ENCODE measurements at places on chromosomes 2 and 18. TPM values are rescaled to one million over a fixed set of nuclear protein-coding genes. Genes with fewer than 3 reads are reported as not detected.

- H3K36me3 ChIP-seq = no peaks in the 10 kb centered on the region
- H3K4me1 ChIP-seq = peaks cover 47% of the 10 kb centered on the region
- peak; percentile 42 for DNase-seq
- H3K4me3 ChIP-seq = peak overlapping the region; percentile 89
- H3K27me3 ChIP-seq = peaks cover 21% of the 10 kb centered on the region
Measured at GRCh38 chr18:26547646-26548414, 523 bp downstream of the KCTD1 start.

DNA sequence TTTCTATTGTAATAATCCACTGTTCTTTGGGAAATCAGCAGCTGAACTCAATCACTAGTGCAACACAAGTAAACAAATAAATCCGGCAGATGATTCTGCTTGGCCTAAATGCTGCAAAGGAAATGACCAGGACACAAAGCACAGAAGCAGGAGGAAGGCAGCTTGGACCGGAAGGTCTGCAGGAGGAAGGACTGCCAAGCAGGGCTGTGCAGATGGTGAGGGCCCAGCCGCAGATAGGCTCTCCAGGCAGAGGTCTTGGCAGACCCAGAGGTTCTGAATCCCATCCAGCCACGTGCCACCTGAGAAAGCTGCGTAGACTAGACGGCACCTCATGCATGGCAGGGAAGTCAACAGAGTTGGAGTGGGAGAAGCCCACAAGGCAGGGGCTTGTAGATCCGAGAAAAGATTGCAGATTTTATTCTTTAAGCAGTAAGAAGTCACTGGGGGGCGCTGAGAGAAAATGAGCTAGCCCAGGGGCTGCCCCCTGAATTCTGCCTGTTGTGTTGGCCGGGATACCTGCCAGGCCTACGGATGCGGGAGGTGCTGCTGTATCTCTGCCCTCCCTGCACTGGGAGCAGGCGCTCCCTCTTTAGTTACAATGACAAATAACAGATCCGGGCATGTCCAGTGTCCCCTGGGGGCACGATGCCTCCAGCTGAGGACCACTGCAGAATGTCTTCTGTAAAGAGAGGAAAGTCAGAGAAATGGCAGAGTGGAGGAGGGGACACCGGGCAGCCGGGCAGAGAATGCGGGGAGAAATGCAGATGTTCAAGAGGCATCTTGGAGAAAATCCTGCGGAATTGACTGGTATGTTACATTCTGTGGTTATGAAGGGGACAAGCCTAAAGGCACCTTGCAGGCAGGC, 153.5 kb downstream of the PXDN start:
- H3K27me3 ChIP-seq = peaks cover 20% of the 10 kb centered on the region
- H3K4me1 ChIP-seq = no peaks in the 10 kb centered on the region
- H3K27ac ChIP-seq = no peak overlapping the region
- no peak overlapping the region for H3K4me3 ChIP-seq
- no peaks in the 10 kb centered on the region for H3K36me3 ChIP-seq

The SAG gene
- total RNA-seq = 0.04 TPM

GRCh38 chr2:59174536-59175243, 933.6 kb upstream of the FANCL start:
- peaks cover 5% of the 10 kb centered on the region for H3K27me3 ChIP-seq
- H3K27ac ChIP-seq = no peak overlapping the region
- H3K4me1 ChIP-seq = peaks cover 6% of the 10 kb centered on the region
- no peak for DNase-seq
- H3K36me3 ChIP-seq = no peaks in the 10 kb centered on the region

- H3K4me1 ChIP-seq = peaks cover 33% of the 10 kb centered on the region
- peak overlapping the region; percentile 87 for H3K4me3 ChIP-seq
- peak overlapping the region; percentile 95 for H3K27ac ChIP-seq
- no peaks in the 10 kb centered on the region for H3K27me3 ChIP-seq
Measured at GRCh38 chr2:85438201-85439024, 19.9 kb downstream of the SH2D6 start.

GRCh38 chr2:158184556-158185343, 83.1 kb downstream of the UPP2 start:
- H3K36me3 ChIP-seq = no peaks in the 10 kb centered on the region
- peaks cover 5% of the 10 kb centered on the region for H3K27me3 ChIP-seq
- H3K4me3 ChIP-seq = no peak overlapping the region
- H3K27ac ChIP-seq = no peak overlapping the region
- H3K4me1 ChIP-seq = peaks cover 8% of the 10 kb centered on the region

The AGFG1 gene
- total RNA-seq = 108 TPM

- no peak for DNase-seq
- no peak overlapping the region for H3K4me3 ChIP-seq
- H3K27me3 ChIP-seq = no peaks in the 10 kb centered on the region
- H3K4me1 ChIP-seq = peaks cover 12% of the 10 kb centered on the region
- peaks cover 84% of the 10 kb centered on the region for H3K36me3 ChIP-seq
Measured at GRCh38 chr2:43289331-43289730, 62.9 kb upstream of the ZFP36L2 start.

DNA sequence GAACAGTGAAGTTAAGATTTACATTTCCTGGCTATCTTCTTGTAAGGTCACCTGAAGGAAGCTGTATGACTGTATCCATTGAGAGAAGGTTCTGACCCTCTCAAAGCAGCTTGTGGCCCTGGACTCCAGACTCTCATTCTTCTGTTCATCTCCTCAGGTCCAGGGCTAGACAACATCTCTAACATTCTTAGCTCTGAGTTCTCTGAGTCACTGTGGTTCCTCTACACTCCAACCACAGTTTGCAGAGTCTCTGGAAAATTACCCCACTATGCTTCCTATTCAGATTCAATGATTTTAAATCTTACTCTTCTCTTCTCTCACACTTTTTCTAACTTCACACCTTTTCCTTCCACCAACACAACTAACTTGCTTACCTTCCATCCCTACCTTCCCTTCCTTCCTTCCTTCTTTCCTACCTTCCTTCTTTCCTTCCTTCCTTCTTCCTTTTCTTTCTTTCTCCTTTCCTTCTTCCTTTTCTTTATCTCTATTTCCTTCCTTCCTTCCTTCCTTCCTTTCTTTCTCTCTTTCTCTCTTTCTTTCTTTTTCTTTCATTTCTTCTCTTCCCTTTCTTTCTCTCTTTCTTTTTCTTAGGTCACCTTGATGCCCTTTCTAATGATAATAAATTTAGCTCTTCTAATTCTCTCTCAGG, 824.3 kb upstream of the ZEB2 start:
- peaks cover 3% of the 10 kb centered on the region for H3K4me1 ChIP-seq
- no peaks in the 10 kb centered on the region for H3K36me3 ChIP-seq
- H3K27me3 ChIP-seq = no peaks in the 10 kb centered on the region

The ADNP2 gene
- total RNA-seq = 19.7 TPM

GRCh38 chr2:32882816-32883810, 63.6 kb upstream of the LTBP1 start:
- H3K27ac ChIP-seq = no peak overlapping the region
- no peak overlapping the region for H3K4me3 ChIP-seq
- H3K36me3 ChIP-seq = no peaks in the 10 kb centered on the region
- peaks cover 4% of the 10 kb centered on the region for H3K27me3 ChIP-seq
- H3K4me1 ChIP-seq = no peaks in the 10 kb centered on the region

DNA sequence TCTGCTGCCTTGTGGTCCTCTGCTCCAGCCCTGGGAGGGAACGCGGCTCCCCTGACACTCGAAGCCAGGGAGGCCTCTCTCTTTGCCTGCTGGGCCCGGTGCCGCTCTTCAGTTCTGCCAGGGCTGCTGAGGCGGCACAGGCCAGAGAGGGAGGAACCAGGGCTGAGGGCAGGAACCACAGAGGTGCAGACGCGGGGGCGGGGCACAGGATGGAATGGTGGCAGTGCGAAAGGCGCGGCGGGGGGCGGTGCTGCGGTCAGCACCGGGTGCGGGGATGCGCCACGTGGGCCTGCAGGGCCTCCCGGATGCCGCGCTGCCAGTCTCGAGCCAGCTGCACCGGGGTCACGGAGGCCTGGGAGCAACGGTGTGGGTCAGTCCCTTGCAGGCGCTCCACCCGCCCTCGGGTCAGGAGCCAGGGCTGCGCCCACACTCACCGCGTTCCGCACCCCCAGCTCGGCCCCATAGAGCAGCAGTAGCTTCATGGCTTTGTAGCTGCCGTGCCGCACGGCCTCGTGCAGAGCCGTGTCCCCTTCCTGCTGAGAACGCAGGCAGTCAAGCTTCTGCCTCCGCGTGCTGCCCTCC, 4.4 kb downstream of the ANKRD23 start:
- peaks cover 16% of the 10 kb centered on the region for H3K4me1 ChIP-seq
- H3K27ac ChIP-seq = no peak overlapping the region
- H3K27me3 ChIP-seq = no peaks in the 10 kb centered on the region
- peak overlapping the region; percentile 56 for H3K4me3 ChIP-seq

Data from activated B cell treated with CpG ODN at 0.5 μM for 24 hours (primary cell).